ENCODE measurements at places on chromosomes 4 and X. TPM values are rescaled to one million over a fixed set of nuclear protein-coding genes. Genes with fewer than 3 reads are reported as not detected.

Gene MAGEA11
- not detected for polyA plus RNA-seq

DNA sequence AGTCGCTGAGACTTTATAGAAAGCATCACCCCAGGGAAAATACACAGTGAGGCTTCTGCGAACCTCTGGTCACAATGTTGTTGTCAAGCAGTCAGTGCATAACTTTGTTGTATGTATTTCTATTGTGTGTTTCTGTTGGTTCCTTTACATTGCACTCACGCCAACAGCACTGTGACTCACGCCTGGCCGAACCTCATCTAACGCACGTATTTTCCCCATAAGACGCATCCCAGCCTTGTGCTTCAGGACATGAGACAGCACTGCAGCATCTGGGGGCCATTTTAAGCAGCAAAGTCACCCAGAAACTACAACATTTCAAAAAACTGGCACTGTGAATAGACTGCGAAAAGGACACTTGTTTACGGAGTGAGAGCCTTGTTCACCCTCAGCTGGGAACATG lies 30.6 kb downstream of the TBL1X start:
- DNase-seq: no peak

GRCh38 chrX:47540754-47541538 lies 20.1 kb upstream of the ARAF start:
- no peak for DNase-seq

DNA sequence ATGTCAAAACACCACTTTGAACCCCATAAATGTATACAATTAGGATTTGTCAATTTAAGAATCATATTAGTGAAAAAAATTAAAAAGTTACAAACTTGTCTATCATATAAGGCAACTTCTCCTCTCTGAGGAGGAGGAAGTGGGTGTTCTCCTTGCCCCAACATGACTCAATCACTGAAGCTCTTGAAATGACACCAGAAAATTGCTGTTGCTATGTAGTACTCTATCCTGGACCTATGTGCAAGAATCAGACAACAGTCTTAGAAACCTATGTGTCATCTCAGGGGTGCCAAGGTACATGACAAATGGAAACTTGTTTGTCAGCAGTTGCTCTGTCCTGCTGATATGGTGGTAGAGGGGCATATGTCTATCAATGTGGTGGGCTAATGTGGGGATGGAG lies 47.7 kb downstream of the HMGB3 start:
- DNase-seq: no peak

- DNase-seq: no peak
Observed at GRCh38 chr4:32775049-32775448, 2054.9 kb downstream of the PCDH7 start.
